ENCODE measurements at places on chromosomes 12 and 14.

- peak; percentile 42 for DNase-seq
Observed at GRCh38 chr14:24986206-24986893, 63.6 kb downstream of the STXBP6 start.

DNA sequence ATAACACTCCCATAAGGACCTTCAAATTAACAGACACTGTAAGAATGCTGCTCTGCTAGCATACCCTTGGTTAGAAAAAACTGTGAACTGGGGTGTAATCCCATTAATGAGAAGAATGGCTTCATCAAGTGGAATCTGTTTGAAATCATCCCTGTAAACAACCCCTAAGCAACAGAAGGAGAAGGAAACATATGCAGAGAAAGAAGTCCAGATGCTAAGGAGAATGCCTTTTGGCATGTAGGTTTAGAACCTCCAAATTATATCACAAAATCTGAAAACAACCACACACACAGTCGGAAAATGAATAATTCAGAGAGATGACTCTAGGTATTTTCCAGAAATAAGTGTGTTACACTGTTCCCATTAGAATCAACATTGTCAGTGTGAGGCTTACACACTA, 140.2 kb downstream of the NUAK1 start:
- DNase-seq: no peak

DNA sequence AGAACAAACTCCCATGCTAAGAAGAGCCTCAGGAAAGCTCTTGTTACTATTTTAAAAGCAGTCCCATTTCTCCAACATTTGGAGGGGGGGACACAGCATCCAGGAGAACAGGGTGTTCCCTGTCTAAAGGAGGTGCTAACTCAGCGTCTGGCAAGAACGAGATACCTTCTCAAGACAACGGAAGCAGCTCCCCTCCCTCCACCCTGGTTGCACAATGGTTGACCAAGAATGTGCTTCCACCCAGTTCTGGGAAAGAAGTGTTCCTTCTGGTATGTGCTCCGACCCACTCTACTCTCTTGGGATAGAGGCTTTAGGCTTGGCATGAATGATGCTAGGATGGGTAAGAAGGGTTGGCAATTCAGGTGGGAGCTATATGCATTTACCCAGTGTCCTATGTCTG, 1.5 kb upstream of the KRT6A start:
- DNase-seq: no peak

DNA sequence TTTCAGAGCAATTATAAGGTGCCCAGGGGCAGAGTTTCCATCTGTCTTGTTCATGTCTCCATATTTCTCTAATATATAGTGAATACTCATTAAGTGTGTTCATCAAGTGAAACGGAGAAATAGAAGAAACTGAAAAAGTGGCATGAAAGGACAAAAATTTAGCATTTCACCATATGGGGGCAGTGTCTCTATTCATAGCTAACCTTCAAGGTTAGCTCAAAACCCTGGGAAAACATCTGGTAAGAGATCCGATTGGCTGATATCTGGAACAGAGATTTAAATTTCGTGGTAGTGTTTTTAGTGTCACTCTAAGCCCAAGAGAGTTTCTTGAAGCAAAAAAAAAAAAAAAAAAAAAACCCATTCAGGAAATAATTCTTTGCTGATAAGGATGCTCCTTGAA, 367.5 kb downstream of the DAD1 start:
- no peak for DNase-seq

- DNase-seq: no peak
Observed at GRCh38 chr12:107501681-107502080, 183.9 kb upstream of the PWP1 start.

- peak; percentile 92 for DNase-seq
Observed at GRCh38 chr12:121296618-121297434, at the start of gene CAMKK2. Gene CAMKK2, minus strand, starts transcription at chr12:121296709. Its CDS starts 22,183 bp downstream, at chr12:121274526.

DNA sequence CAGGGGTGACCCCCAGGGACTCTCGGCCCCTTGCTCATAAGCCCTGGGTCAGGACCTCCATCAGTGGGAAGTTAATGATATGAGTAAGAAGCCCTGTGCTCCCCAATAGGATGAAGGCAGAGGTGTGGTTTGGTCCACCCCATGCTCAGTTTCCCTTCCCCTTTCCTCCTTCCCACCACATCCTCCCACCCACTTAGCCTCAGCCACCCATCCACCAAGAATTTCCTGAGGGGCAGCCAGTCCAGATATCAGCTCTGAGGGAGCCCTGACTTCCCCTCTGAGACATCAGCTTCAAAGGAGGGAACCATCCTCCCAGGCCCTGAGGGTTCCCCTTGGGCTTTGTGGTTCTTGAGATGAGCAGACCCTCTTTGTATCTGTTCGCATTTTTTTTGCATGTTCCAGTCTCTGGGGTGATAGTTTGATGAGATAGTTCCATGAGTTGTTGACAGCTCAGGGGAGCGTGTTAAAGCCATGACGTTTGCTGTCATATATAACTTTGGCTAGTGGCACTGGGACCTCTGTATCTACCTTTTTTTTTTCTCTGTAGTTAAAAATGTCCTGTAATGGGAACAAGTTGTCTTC, 71.2 kb downstream of the LGMN start:
- DNase-seq: no peak

DNA sequence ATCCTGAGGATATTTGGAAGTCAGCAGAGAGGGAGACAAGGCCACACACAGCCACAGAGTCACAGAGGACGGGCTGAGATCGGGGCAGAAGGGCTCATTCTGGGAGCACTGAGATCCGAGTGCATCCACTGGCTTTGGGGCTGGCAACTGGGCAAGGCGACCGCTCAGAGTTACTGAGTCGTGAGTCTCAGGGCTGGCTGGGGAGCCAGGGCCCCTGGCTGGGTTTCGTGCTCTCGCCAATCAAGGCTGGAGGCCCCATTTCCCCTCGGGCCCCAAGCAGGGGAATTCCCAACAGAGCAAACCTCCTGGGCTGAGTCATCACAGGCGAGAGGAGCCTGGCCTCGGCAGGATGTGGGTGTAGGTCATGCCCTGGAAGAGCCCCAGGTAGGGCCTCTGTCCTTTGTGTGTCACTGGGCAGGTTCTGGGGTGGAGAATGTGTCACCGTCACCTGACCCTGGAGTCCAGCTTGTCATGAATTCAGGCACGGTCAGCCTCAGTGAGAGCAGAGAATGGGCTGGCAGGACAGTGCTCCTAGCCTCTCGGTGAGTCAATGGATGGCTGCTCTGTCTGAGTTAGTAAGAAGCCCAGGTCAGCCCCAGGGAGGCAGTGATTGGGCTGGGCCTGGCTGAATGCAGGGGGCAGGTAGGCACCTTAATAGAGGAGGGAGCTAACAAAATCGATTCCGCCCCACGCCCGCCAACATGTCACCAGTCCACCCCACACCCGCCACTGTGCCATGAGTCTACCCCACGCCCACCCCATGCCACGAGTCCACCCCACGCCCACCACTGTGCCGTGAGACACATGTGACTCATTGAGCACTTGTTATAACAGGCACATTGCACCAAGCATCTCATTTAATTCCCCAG, 16.9 kb downstream of the ASB2 start:
- DNase-seq: peak; percentile 60

DNA sequence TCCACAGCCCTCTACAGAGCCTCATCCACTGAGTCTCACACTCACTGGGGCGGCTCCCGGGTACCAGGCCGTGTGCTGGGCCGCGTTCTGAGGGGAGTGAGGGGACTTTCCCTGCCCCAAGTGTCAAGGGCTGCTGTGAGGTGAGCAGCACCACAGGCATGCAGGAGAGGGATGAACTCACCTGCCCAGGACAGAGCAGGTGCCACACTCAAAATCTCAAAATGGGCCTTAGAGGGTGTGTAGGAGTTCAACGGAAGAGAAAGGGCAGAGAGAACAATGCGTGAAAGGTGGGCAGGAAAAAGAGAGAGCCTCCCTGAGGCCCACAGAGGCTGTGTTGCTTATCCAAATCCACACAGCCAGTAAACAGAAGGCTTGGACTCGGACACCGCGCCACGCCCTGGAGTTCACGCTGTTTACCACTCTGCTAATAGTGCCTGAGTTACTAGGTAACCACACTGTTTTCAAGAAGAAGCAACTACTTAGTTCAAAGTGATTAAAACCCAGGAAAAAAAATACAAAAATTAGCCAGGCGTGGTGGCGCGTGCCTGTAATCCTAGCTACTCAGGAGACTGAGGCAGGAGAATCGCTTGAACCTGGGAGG, 32.7 kb downstream of the TSPAN11 start:
- no peak for DNase-seq

GRCh38 chr12:77724367-77724957, 106.2 kb upstream of the NAV3 start:
- DNase-seq: no peak

DNA sequence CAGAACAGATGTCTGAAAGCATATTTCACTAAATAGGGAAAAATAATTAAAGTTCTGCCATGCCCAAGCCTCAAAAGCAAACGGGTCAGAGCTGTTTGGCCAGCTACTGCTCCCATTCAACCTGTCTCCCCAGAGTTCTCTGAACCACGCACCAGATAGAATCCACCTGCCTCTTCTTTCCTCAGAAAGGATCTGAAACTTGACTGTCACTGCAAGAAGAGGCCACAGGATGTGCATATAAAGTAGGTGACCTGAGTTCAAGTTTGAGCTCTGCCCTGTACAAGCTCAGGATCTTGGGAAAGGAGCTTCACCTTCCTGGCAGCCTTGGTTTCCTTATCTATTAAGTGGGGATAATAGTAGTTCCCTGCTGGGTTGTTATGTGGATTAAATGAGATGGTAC, 91.8 kb downstream of the NUAK1 start:
- DNase-seq: no peak

DNA sequence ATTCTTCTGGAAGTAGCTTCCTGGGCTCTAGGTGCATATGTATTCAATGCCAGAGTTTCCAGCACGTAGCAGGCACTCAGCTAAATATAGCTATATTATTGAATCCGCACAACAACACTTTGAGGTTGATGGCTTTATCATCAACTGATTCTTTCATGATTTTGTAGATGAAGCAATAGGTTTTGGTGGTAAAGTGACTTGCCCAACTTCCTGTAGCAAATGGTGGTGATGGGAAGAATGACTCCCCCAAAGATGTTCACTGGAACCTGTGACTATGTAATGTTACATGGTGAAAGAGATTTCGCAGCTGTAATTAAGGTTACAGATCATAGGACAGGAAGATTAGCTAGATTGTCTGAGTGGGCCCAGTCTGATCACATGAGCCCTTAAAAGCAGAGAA, 3.2 kb downstream of the TDRD9 start:
- no peak for DNase-seq

DNA sequence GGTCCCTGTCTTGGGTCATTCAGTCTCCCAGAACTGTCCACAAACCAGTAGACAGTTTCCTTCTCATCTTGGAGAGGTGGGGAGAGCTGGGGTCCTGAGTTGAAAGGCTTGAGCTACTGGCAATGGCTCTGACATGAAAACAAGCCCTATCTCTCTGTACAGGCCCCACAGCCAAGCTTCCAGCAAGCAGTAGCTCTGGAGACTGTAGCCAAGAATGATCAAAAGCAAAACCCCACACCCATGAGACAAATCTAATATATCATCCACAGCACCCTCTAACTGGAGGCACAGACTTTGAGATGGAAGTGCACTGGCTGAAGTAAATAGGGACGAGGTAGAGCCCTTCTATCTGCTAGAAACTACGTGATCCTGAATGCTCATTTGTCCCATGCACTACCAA, 40.9 kb downstream of the RERG start:
- no peak for DNase-seq

DNA sequence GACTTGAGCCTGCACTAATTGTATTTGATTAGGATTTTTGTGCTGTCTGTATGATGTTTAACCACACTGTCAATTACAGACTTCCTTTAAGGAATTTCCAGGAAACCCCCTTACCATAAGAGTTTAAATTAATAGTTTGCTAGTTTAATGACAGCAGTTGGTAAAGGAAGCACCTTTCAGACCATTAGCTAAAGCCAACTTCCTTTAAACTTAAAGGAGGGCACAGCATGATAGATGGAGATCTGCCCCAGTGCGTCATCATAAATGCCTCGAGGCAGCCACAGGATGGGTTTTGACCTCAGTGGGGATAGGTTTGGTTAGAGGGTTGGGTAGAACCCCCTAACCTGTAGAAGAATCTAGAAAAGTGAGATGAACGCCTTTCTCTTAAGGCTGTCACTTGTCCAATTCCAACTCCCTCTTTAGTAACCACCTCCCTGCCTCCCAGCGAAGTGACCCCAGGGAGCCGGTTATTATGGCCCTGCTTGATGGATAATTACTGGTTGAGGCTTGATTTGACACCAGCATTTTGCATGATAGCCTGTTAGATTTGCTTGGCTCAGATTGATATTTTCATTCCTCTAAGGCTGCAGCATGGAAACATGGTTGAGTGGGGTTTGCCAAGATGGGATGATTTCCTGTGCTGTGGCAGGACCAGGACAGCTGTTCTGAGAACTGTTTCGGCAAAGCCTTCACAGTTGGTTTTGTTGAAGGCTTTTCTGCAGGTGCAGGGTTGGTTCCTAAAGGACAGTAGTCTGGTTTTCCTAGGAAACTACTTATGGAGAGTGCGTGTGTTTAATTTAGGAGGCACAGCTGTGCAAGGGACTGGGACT, 62.7 kb downstream of the CHST11 start:
- DNase-seq: no peak

DNA sequence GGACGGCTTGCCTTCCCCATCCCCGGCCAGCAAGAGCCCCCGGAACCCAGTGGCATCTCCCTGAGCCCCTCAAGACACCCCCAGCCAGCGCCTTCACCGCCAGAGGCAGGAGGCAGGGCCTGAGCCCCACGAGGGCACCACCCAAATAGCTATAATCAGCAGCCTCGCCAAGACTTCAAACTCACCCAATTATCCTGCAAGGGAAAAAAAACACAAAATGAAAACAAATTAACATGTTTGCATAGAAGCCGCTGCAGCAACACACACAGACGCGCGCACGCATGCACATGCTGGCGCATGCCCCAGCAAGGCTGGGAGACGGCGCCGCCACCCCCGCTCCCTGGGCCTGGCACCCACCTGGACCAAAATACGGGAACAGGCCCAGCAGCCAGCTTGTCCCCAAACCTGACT, 15.8 kb downstream of the FAM222A start:
- peak; percentile 15 for DNase-seq

GRCh38 chr12:22032732-22033131, 13.3 kb upstream of the CMAS start:
- DNase-seq: no peak

DNA sequence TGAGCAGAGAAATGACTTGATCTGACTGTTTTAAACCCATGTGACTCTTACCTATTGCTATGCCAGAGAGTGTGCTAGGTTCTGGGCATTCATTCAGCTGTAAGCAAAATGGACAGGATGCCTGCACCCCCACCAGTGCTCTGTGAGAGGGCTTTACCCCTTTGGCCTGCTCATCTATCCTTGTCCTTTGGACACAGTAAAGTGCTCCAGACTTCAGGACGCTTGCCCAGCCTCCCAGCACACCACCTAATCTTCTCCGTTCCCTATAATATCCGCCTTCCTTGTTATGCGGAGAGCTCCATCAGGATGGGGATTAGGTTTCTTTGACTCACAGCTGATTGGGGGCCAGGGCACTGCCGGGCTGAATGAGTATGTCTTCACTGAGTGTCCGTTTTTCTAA, 4.4 kb upstream of the ZNF839 start:
- DNase-seq: no peak
